Ovary (tissue), 10 donors: ENCODE measurements at places on chromosomes 12 and 14. TPM values are rescaled to one million over a fixed set of nuclear protein-coding genes. Genes with fewer than 3 reads are reported as not detected.

DNA sequence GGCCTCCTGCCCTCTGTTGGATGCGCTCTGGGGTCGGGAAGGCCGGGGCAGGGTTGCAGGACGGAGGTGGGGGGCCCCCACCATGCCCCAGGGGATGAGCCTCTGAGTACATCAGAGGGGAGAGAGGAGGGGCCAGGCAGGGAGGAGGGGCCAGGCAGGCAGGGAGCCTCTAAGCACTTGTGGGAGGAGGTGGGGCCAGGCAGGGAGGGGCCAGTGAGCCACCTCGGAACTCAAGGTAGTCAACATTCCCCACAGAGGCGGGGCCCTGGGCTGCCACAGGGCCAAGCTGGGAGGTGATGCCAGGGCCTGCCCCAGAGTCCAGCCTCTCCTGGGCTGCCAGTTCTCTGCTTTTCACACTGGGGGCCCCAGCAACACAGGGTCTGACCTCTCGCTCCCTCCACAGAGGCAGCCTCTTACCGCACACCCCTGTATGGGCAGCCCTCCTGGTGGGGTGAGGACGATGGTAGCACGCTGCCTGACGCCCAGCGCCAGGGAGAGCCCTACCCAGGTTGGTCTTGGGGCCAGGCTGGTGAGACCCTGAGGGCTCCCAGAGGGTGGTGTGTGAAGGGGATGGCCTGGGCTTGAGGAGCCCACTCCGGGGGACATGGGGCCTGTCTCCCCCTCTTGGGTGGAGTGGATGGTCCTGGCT lies 17.4 kb downstream of the CEP170B start:
- H3K4me1 ChIP-seq: no peaks in the 10 kb centered on the region
- no peaks in the 10 kb centered on the region for H3K36me3 ChIP-seq
- DNase-seq: peak; percentile 14
- no peaks in the 10 kb centered on the region for H3K27me3 ChIP-seq
- no peak overlapping the region for H3K4me3 ChIP-seq

- no peaks in the 10 kb centered on the region for H3K4me1 ChIP-seq
- H3K4me3 ChIP-seq: no peak overlapping the region
- no peak for DNase-seq
- no peaks in the 10 kb centered on the region for H3K27me3 ChIP-seq
- no peaks in the 10 kb centered on the region for H3K36me3 ChIP-seq
Observed at GRCh38 chr14:99408286-99408970, 72.2 kb downstream of the SETD3 start.

NFATC4 gene
- 207 TPM for total RNA-seq

GRCh38 chr12:131771965-131772364 lies 56.2 kb upstream of the MMP17 start:
- H3K4me3 ChIP-seq: no peak overlapping the region
- no peak for DNase-seq
- H3K27me3 ChIP-seq: no peaks in the 10 kb centered on the region
- no peaks in the 10 kb centered on the region for H3K4me1 ChIP-seq
- H3K27ac ChIP-seq: no peak overlapping the region

DNA sequence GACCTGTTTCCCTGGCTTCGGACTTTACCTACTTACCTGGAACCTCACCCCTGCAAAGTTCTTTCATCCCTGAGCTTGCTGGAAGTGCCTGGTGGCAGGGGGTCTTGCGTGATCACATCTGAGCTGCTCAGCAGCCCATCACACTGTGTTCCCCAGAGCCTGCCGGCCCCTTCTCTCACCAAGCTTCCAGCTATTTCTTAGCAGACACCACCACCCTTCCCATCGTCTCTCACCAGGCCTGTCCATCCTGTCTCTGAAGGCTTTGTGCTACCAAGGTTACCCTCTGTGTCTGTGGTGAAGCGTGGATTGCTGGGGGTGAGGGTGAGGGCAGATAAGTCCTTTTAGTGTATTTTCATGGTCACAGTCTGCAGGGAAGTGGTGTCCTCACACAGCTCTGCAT lies 78.8 kb upstream of the NRXN3 start:
- no peak for DNase-seq
- H3K27me3 ChIP-seq: no peaks in the 10 kb centered on the region
- H3K36me3 ChIP-seq: no peaks in the 10 kb centered on the region

SELPLG gene
- 4.3 TPM for total RNA-seq

MGAT4C gene
- 0.05 TPM for total RNA-seq

- H3K27ac ChIP-seq: no peak overlapping the region
- H3K36me3 ChIP-seq: no peaks in the 10 kb centered on the region
Observed at GRCh38 chr12:111313833-111314259, 55.0 kb downstream of the PHETA1 start.

KERA gene
- not detected for total RNA-seq

- no peaks in the 10 kb centered on the region for H3K27me3 ChIP-seq
- H3K36me3 ChIP-seq: no peaks in the 10 kb centered on the region
- DNase-seq: no peak
Observed at GRCh38 chr12:132771126-132771838, 9.7 kb upstream of the ANKLE2 start.
